Activated naive CD4-positive, alpha-beta T cell (primary cell): ENCODE measurements at places on chromosomes 12 and 14.

GRCh38 chr14:94921456-94921855 lies 151.5 kb upstream of the GSC start:
- DNase-seq, result no peak

DNA sequence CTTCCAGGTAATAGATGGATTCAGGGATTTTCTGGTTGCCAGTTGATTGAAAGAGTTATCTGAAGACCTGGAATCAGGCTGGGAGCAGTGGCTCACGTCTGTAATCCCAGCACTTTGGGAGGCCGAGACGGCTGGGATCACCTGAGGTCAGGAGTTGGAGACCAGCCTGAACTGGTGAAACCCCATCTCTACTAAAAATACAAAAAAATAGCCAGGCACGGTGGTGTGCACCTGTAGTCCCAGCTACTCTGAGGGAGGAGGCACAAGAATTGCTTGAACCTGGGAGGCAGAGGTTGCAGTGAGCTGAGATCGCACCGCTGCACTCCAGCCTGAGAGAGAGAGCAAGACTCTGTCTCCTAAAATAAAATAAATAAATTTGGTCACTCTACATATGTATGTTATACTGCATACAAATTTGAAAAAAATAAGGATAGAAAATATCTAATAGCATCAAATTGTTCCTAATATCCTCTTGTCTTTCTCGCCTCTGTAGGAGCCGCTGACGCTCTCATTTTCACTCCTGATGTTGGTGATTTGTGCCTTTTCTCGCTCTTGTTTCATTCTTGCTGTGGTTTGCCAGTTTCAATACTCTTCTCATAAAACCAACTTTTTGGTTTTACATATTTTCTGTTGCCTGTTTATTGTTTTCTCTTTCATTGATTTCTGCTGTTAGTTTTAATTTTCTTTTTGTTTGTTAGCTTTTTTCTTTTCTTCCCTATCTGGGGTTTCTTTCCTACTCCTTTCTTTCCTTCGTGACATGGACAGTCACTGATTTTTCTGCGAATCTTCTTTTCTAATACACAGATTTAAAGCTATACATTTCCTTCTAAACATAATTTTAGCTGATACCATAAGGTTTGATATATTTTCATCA lies 23.8 kb upstream of the PLD4 start:
- no peak for DNase-seq

DNA sequence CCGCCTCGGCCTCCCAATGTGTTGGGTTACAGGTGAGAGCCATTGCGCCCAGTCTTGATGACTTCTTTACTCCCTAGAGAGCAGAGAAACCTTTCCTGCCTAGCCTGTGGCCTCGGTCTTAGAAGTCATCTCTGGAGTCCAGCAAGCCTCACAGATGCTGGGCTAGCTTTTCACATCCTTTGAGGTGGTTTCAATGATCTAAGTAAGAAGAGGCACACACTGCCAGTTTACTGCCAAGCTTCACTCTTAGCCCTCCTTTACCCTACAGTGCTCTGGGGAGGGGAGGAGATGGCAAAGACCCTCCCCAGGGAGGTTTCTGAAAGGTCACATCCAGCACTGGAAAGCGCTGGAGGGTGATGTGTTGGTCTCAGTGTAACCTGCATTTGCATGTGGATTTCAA lies 304.8 kb downstream of the PCNX1 start:
- no peak for DNase-seq

- no peak for DNase-seq
Measured at GRCh38 chr12:76276499-76277151, 71.6 kb downstream of the BBS10 start.

GRCh38 chr12:51900323-51900889 lies 6.9 kb upstream of the ACVRL1 start:
- DNase-seq, result no peak

DNA sequence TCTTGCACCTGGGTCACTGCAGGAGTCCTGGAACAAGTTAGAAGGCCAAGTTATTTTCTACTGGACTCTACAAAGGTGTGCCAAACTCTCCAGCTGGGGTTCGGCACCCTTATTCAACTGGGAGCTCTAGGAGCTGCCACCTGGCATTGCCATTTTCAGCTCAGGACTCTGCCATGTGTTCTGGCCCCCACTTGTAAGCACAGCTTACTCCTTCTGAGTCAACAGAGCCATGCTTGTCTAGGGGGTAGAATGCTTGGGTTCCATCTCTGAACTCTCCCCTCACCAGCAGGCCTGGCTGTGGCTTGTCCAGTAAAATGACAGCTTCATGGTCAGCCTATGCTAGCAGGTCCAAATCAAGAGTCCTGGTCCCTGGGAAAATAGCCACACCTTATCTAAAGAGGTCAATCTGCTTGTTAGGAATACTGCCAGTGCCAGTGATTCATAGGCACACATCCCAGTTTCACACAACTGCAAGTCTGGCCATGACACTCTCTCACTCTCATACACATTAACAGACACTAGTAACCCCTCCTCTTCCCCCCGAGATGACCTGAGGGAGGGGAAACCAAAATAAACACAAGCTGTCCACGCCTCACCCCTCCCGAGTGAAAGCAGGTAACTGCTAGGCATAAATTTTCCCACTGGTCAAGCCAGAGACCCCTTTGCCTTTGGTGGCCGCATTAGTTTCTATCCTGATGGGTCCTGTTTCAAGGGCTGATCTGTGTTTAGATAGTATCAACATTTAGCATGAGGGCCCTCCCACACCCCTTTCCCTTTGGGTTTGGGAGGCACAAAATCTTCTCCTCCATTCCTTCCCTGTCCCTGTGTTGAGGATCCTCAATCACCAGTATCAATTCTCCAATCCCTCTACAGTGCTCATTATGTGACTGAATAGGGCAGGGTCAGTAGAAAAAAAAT lies 182.3 kb upstream of the GZMB start:
- no peak for DNase-seq

DNA sequence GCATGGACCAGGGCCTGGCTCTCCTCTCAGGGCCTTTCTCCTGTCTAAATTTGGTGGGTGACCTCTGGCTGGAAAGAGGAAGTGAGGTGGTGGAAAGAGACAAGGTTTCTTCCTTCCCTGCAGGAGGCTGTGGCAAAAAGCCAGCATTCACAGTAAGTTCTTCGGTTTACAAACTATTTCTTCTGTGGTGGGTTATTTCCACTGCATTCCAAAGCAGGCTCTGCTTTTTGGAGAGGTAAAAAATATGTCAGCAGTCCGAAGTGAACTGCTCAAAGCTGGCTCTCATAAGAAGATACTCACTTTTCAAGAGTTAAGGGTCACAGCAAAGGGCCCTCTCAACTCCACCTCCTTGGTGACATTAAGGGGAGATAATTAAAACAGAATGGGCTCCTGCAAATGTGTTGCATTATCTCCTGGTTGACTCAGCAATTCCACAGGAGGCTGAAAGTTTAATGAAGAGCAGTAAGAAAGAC lies 48.9 kb upstream of the POC1B start:
- no peak for DNase-seq

DNA sequence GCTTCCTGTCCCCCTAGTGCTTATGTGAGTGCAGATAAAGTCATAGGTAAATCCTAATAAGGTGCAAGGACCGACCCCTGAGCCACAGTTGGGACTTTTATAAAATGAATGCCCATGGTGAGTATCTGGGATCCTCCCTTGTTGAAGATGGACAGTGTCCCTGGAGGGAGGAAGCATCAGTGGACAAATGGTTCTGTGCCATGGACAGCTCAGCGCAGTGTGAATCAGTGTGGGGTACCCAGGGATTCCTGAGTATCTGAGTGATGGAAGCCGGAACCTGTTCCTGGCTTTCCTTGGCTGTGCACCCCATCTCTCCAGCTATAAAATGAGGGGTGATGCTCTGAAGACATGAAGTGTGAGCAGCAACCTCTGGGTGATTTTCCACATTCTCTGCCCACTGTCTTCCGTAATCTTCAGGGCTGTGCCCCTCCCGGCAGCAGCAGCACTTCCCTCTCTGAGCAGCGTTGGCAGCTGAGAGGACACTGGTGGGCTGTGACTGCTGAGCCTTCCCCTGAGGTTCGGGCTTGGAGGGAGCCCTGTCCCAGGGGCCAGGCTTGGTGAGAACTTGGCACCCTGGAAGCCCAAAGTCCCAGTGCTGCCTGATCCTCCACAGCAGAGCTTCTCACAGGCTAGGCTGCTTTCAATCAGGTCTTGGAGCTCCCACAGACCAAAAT lies 25.0 kb downstream of the VCPKMT start:
- no peak for DNase-seq

DNA sequence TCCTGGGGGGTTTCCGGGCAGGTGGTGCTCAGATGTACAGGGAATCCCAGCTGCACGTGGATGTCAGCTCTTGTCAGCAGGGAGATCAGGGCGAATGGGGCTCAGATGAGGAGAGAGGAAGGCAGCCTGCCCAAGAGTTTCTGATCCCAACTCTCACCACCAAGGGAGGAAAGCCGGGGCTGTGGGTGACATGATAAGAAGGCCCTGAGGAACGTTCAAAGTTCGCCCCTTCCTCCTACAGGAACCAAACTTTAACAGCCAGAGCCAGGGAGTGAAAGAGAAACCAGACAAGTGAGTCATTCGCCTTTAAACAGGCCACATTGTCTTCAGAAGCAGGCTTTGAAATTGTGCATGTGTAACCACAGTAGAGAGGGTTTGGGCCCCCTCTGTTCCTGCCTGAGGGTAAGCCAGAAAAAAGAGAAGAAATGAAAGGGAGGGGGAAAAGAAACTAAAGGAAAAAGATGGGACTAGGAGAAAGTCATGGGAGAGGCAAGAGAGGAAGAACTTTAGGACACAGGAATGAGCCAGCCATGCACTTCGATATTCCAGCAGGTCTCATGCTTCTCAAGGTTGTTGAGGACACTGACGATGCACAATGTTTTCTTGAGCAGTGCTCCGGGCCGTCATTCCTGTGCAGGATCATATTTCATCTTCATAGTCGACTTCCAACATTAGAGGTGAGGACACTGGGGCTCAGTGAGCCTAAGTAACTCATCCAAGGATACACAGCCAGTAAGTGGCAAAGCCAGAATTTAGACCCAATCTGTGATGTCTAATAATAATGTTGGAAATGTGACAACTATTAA lies 691.4 kb upstream of the TBX3 start:
- DNase-seq, result no peak

GRCh38 chr12:132219323-132219722 lies 75.1 kb downstream of the NOC4L start:
- DNase-seq, result no peak

DNA sequence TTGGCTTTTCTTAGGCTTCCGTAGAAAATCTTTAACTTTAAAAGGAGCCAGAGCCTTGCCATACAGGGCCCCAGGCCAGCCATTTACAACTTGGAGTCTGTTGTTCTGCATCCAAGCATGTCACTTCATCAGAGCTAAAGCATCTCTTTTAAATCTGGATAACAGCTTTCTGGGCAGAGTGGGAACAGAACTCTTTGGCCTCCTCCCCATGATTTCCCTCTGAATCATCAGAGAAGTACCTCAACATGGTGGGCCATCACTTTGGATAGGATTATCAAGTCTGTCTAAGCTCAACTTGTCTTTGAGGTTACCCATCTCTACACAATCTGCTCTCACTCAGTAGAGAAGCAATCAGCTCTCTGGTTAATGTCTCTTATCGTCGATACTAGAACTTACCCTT lies 170.9 kb downstream of the SLC6A15 start:
- DNase-seq, result no peak

- DNase-seq, result no peak
Measured at GRCh38 chr14:21241218-21241819, 27.9 kb downstream of the HNRNPC start.

DNA sequence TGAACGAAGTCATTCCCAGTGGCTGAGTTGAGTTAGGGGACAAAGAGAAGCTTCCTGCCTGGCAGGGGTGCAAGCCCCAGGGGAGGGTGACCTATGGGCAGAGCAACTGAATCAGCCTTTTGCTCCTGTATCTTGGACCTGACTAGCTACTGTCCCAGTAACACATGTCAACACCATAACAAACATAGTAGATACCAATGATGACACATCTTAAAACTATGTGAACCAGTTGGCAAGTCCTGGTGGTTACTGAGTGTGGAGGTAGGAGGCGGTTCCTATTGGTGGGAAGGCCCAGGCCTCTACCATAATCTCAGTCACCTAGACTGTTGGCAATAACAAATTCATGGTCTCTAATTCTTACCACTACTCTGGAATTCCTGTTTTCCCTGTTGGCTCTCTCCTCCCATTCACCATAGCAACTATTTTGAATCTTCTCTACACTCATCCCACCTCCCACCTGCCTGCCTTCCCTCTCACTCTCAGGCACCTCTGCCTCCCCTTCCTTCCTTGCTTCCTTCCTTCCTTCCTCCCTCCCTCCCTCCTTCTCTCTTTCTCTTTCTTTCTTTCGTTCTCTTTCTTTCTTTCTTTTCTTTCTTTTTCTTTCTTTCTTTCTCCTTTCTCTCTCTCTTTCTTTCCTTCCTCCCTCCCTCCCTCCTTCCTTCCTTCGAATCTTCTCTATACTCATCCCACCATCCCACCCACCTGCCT lies 8.1 kb upstream of the P2RX7 start:
- DNase-seq, result no peak

DNA sequence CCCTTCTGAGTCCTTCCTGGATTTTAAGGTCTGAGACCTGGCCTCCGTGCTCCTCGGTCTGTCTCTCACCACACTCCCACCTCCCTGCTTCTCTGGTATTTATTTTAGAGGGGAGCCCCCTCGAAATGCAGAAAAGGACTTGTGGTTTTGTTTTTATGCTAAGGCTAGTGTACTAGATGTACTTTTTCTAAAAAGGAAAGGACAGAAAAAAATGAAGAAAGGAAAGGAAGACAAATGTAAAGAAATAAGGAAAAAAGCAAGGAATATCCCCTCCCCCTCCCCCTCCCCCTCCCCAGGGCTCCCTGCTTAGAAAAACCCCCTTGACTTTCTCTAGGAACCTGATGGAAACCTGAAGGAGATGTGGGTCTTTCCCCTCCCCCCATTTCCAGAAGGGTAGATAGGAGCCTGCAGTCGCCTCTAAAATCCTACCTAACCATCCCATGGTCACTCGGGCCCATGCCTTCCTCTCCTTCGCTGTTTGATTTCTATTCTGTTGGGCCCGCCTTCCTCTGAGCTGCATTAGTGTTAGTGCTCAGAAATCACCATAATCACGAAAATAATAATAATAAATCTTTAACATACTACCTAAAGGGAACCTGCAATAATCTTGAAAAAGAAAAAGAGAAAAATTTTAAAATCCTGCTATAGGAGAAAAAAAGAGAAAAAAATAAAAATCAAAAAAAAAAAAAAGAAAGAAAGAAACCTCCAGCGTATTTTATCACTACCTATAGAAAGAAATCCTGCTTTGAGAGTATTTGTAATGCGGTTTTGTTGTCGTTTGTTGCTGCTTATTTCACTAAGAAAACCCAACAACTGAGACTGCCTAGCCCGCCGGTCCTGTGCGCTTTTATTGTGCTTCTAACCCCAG lies 3.1 kb downstream of the HOXC8 start:
- no peak for DNase-seq

- no peak for DNase-seq
Measured at GRCh38 chr14:33932576-33933345, 18.1 kb downstream of the EGLN3 start.

- DNase-seq, result no peak
Measured at GRCh38 chr14:102914474-102915291, 7.8 kb upstream of the AMN start.

DNA sequence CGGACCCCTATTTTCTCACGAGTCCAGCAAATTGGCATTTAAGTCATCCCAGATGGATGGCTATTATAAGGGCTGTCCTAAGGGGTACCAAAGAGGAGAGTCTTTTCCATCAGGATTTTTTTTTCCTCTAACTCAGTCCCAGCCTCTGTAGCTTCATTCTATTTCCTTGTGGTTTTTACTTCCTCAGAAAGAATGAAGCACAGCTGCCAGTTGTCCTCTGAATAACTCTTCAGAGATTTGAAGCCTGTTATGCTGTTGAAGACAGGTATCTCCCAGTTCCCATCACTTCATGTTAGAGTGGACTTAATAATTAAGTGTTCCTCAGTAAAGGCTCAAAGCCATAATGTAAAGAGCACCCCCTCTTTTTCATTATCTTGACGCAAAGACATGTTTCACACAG lies 48.5 kb upstream of the HOXC13 start:
- DNase-seq, result no peak

- DNase-seq, result no peak
Measured at GRCh38 chr12:75635606-75636444, 124.4 kb upstream of the KRR1 start.
